ENCODE measurements at places on chromosomes 1 and 21.

GRCh38 chr1:236689713-236690569 is 3.6 kb downstream of the ACTN2 start:
- DNase-seq, result no peak

- DNase-seq, result no peak
Observed at GRCh38 chr1:91884459-91885212, 1.3 kb downstream of the TGFBR3 start.

DNA sequence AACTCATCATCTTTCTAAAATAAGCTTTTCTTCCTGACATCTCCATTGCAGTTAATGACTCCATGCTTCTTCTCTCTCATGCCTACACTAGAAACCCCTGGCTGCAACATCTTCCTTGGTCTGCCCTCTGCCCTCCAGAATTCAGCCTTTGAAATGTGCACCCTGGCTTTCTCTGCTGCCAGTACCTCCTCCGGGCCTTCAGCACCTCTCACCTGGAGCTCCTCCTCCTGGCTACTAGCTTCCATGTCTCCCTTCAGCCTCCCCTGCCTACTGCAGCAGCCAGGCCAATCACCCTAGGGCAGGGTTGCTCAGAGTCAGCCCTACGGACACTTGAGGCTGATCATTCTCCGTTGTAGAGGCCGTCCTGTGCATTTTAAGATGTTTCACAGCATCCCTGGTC is 18.3 kb downstream of the SUSD4 start:
- no peak for DNase-seq

DNA sequence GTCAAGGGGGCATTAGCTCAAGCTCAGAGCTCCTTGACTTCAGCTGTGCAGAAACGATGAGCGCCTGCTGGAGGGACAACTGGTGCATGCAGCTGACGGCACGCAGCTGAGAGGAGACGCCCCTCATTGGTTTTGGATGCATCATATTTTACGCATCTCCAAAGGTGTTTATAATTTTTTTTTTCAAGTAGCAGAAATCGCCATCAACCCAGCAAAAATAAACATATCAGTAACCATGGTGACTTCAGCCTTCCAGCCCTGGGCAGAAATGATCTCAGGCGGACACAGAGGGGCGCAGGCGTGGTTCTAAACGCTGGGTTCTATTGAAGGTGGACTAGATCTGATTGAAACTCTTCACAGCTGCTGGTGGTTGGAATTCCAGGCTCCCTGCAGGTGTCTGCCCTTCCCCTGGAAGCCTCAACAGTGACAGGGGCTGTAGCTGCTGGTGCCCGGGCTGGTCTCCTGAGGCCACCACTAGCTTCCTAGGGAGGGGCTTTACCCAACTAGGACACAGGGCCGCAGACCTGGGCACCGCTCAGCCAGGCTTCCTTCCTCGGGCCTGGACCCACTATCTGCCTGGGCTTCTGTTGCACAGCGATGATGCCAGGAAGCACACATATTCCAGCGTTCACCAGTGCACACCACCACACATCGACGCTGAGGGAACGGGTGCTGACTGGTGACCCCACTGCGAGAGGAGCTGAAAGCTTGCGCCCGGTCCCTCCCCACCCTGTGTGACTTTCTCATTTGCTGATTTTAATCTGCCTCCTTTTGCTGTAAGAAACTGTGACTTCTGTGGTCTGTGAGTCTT is 63.7 kb upstream of the ABCG1 start:
- no peak for DNase-seq

GRCh38 chr1:205711105-205712048 is 31.1 kb upstream of the SLC45A3 start:
- no peak for DNase-seq

GRCh38 chr1:17053086-17053684 is 647 bp downstream of the SDHB start:
- no peak for DNase-seq

Data from GM12891 (cell line).